CD4-positive, alpha-beta T cell (primary cell): ENCODE measurements at places on chromosomes 2 and 18.

DNA sequence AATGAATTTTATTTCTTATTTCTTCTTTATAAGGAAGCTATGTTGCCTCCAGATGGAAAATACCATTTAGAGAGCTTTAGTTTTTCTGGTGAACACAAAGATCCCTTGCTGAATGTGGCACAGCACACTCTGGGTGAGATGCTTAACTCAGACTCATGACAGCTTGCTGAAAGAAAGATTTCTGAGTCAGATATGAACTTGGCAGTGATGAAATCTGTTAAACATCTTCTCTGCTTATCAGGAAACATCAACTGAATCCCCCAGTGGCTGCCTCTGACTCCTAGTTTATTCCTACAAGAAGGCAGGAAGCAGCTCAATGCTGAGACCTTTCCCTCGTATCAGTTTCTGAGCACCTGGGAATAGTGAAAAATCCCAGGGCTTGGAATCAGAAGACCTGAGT lies 162.8 kb downstream of the OSR1 start:
- DNase-seq, result no peak

DNA sequence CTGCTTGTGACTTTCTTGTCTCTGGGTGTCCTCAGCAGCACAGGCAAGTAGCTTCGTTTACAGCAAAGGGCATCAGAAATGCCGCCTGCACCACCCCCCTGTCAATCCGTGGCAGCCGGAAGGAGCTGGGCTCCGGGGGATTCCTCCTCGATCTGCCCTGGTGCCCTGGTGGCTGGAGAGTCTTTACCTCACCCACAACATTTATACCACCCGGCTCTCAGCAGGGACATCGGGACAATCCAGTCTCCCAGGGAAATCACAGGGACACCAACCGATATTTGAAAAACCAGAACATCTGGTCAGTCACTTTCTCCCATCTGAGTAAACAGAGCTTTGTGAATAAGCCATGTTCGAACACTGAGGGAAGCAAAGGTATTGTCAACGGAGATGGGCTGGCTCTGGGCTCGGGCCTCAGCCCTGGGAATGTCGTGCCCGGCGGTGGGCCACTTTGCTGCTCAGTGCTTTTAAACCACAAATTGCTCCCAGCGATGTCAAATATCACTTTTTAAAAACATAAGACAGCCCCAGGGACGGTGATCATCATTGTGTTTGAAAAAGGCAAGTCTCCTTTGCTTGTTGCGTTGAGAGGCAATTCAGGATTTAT lies 210.0 kb upstream of the SALL3 start:
- no peak for DNase-seq

DNA sequence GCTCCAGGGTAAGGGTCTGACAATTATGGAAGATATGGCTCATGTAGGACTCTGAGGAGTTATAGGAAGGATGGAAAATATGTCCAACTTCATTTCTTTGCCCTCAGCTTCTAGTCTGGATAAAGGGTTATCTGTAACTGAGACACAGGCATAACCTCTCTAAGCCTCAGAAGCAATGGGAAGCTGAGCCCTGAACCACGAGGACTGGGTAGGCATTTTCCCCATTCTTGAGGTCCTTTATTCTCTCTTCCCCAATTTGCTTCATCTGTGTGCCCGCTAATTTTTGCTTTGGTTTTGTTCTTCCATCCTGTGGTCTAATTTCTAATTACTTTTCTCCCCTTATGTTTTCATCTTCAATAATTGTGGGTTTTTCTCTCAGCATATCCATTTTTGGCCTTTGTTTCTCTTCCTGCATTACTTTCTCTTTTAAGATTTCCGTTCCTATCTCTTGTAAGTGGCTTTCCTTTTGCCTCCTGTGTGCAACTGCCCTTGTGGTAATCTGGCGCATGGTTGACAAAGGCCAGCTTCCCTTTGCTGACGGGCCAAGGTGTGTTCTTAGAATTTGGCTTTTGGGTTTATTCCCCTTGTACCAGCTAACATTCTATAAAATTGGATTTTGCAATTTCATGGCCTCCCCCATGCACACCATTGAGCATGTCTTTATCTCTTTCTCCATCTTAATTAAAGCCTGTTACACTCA lies 343.8 kb downstream of the TXNL1 start:
- no peak for DNase-seq

- DNase-seq, result no peak
Observed at GRCh38 chr2:120348134-120348736, 2.3 kb downstream of the INHBB start.

DNA sequence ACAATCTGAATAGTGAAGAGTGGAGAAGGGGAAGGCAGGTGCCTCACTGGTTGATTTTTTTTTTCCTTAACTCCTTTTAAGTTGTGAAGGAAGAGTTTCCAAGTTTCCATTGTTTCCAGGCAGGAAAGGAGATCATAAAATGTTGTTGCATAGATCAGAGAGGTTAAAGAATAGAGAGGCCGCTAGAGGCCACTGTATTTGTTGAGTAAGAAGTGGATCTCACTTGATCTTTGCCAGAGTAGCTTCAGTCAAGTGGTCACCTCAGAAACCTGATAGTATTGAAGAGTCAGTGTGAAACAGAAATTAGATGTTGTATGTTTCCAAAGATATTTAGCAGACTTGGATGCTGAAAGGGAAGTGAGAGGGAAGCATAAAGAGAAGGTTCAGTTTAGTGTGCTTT lies 17.6 kb downstream of the CTNNA2 start:
- DNase-seq, result no peak
